ENCODE measurements at places on chromosomes 13 and 19. TPM values are rescaled to one million over a fixed set of nuclear protein-coding genes. Genes with fewer than 3 reads are reported as not detected.

DNA sequence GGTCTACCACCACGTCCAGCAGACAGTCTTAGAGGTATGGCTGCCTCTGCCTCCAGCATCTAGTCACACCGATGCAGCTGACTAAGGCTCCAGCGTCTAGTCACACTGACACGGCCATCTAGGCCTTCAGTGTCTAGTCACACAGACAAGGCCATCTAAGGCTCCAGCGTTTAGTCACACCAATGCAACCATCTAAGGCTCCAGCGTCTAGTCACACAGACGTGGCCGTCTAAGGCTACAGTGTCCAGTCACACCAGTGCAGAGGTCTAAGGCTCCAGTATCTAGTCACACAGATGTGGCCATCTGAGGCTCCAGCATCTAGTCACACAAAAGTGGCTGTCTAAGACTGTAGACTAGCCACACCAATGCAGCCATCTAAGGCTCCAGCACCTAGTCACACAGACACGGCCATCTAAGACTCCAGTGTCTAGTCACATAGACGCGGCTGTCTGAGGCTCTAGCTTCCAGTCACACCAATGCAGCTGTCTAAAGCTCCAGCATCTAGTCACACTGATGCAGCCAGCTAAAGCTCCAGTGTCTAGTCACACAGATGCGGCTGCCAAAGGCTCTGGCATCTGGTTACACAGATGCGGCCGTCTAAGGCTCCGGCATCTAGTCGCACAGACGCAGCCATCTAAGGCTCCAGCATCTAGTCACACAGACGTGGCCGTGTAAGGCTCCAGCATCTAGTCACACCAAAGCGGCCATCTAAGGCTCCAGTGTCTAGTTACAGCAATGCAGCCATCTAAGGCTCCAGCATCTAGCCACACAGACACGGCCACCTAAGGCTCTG is 55.1 kb downstream of the KLF2 start:
- H3K27me3 ChIP-seq = no peaks in the 10 kb centered on the region
- no peak overlapping the region for H3K4me3 ChIP-seq
- no peak overlapping the region for H3K27ac ChIP-seq
- no peak for DNase-seq
- H3K36me3 ChIP-seq = peaks cover 39% of the 10 kb centered on the region

DNA sequence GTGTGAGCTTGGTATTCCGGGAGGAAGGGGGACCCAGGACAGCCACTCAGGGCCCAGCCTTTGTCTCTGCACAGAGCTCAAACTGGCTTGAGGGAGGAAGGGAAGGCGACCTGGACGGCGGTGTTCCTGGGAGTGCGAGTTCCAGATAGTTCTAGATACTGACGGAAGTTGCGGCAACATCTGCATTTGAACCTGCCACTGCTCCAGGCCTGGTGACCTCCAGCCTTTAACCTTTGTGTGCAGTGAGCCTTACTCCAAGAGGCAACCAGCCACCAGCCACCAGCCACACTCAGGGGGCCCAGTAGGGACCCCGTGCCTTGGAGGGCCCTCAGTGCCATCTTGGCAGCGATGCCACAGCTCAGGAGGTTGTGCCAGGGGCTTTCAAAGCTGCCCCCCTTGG is 15.5 kb upstream of the ZBTB7A start:
- no peak overlapping the region for H3K27ac ChIP-seq
- H3K4me1 ChIP-seq = peaks cover 35% of the 10 kb centered on the region
- peak; percentile 50 for DNase-seq
- no peaks in the 10 kb centered on the region for H3K36me3 ChIP-seq

The PSG11 gene
- total RNA-seq = not detected

DNA sequence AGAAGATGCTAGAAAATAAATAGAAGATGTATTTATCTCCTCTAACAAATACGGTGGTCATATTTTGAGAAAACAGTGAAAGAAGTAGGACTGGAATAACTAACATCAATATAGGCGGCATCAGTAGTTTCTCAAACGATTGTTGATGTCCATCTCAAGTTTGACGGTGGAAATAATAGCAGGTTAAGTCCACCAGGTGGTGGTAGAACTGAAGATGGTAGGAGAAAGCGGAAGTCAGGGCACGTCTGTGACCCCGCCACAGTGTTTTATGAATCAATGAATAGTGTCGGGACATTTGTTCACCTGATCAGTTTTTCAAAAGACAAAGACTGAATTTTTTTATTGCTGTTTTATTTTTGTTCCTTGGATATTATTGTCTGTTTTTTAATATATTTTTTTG is 706.4 kb upstream of the SLC10A2 start:
- no peaks in the 10 kb centered on the region for H3K36me3 ChIP-seq
- H3K4me3 ChIP-seq = no peak overlapping the region
- H3K27ac ChIP-seq = no peak overlapping the region
- no peaks in the 10 kb centered on the region for H3K27me3 ChIP-seq
- H3K4me1 ChIP-seq = no peaks in the 10 kb centered on the region

The EBI3 gene
- total RNA-seq = 1.7 TPM

DNA sequence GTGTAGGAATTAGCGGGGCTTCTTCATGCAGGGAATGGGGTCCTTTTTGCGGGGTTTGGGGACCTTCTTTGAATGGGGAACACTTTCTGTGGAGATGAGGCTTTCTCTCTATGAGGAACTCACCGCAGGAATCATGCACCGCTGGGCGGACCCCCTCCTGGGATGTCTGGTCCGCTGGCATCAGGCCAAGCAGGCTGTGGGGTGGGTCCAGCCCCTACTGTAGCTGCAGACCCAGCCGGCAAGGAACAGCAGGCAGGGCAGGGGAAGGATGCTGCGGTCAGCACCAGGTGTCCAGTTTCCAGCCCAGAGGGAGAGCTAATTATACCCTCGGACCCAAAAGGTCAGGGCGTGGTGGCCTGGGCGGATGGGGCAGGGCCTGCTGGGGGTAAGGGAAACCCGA is 1.8 kb downstream of the MYBPC2 start:
- H3K27ac ChIP-seq = no peak overlapping the region
- H3K27me3 ChIP-seq = peaks cover 18% of the 10 kb centered on the region
- no peaks in the 10 kb centered on the region for H3K36me3 ChIP-seq
- H3K4me3 ChIP-seq = no peak overlapping the region
- H3K4me1 ChIP-seq = peaks cover 10% of the 10 kb centered on the region

GRCh38 chr13:32282096-32282711 is 33.0 kb downstream of the ZAR1L start:
- no peaks in the 10 kb centered on the region for H3K27me3 ChIP-seq
- DNase-seq = no peak
- peaks cover 56% of the 10 kb centered on the region for H3K36me3 ChIP-seq
- H3K4me3 ChIP-seq = no peak overlapping the region

DNA sequence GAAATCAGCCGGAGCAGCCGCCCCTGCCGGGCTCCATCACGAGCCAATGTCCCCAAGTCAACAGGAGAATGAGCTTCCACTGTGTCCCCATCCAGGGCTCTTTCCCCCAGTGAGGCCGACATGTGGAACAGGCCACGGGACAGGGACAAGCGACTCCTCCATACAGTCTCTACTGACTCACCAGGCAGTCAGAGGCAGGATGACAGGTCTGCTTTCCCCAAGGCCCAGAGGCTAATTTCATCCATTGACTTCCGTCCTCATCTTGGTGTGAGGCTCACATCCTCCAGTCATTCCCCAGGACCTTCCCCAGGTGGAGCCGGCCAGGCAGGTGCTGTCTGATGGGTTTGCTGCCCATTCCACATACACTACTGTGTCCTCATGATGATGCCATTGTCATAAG is 3.5 kb downstream of the CEACAM6 start:
- H3K36me3 ChIP-seq = no peaks in the 10 kb centered on the region
- H3K27ac ChIP-seq = peak overlapping the region; percentile 41
- no peak for DNase-seq
- peak overlapping the region; percentile 45 for H3K4me3 ChIP-seq
- peaks cover 6% of the 10 kb centered on the region for H3K4me1 ChIP-seq
- H3K27me3 ChIP-seq = no peaks in the 10 kb centered on the region

DNA sequence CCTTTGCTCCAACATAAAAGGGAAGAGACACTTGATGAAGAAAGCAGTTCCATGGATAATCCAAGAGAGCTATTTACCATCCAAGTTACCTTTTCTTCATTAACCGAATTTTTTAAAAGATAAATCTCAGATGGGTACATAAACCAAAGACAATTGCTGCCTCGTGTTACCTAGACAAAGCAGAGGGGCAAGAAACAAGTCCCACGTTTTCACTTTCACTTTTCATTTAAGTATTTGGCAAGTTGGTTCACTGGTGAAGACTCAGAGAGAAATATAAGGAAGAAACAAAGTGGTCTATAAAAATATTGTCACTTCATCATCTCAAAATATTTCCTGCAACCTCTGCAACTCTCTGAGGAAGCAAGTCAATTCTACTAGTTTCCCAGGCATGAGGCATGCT is 446.1 kb downstream of the FGF14 start:
- no peaks in the 10 kb centered on the region for H3K27me3 ChIP-seq
- DNase-seq = no peak
- no peaks in the 10 kb centered on the region for H3K4me1 ChIP-seq
- no peak overlapping the region for H3K27ac ChIP-seq

GRCh38 chr19:50300051-50300450 is 29.1 kb downstream of the KCNC3 start:
- H3K4me3 ChIP-seq = no peak overlapping the region
- H3K4me1 ChIP-seq = no peaks in the 10 kb centered on the region
- peaks cover 18% of the 10 kb centered on the region for H3K36me3 ChIP-seq
- no peak overlapping the region for H3K27ac ChIP-seq
- no peak for DNase-seq
